ENCODE measurements at places on chromosomes 2 and 18.

GRCh38 chr2:33104052-33104623, 157.4 kb downstream of the LTBP1 start:
- no peak for DNase-seq

DNA sequence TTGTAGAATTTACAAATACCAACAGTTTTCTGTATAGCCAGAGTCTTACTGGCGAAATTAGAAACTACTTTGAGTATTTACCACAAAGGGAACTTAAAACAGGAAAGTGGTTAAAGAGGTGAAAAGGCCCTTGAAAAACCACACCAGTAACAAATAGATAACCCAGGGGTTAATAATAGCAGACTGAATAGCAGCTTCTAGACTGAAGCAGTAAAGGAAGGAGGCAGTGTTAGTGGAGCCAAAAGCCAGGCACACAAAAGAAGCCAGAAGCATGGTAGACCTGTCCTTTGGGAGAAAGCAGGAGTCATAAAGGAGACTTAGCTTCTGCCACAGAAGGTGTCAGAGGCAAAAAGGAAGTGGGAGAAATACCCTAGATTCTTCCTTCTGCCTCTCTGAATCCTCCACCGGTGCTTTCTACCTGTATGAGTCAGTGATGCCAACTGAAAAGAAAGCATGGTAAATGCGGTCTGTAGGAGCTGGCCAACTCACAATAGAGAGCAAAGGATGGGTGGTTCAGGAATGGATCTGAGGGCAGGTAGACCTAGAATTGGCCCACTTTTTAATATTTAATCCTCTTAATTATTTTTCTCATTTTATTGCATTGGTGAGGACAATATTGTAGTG, 97.3 kb downstream of the ARL6IP6 start:
- DNase-seq: no peak

DNA sequence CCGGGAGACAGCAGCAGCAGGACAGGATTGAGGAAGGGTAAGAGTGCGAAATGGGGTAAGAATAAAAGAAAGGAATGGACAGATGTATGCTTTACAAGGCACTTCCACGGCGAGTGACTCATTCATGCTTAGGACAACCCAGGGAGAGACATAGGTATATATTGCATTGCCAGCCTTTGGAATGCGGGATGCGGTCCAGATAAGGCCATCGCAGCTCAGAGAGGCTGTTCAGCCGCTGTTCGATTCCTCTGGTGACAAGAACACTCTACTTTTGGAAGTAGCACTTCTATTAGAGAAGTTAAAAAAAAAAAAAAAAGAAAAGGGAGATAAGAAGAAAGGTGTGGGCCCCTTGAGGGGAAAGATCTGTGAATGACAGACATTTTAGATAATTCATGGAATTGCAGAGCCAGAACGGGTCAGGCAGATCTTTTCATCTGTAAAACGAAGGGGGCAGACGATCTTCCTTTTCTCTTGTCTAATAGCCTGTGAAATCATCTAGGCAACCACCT, 819 bp upstream of the NCOA1 start:
- DNase-seq: no peak

- no peak for DNase-seq
Observed at GRCh38 chr2:223196331-223196730, 144.3 kb downstream of the KCNE4 start.

GRCh38 chr2:50746526-50746925, 285.4 kb downstream of the NRXN1 start:
- no peak for DNase-seq

GRCh38 chr2:183536714-183537113, 412.5 kb downstream of the NUP35 start:
- no peak for DNase-seq

GRCh38 chr2:133303150-133303549, 265.1 kb downstream of the NCKAP5 start:
- DNase-seq: no peak

GRCh38 chr2:232798187-232798586, 21.8 kb upstream of the KCNJ13 start:
- DNase-seq: no peak

DNA sequence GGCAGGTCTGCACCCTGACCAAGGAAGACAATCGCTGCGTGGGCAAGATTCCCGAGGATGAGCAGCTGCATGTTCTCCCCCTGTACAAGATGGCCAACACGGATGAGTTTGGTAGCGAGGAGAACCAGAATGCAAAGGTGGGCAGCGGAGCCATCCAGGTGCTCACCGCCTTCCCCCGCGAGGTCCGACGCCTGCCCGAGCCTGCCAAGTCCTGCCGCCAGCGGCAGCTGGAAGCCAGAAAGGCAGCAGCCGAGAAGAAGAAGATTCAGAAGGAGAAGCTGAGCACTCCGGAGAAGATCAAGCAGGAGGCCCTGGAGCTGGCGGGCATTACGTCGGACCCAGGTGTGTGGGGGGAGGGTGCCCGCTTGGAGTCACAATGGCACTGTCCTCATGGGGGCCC, 48.4 kb downstream of the BOLA3 start:
- DNase-seq: no peak

GRCh38 chr2:239079671-239080294, 231.9 kb downstream of the TWIST2 start:
- DNase-seq: no peak

DNA sequence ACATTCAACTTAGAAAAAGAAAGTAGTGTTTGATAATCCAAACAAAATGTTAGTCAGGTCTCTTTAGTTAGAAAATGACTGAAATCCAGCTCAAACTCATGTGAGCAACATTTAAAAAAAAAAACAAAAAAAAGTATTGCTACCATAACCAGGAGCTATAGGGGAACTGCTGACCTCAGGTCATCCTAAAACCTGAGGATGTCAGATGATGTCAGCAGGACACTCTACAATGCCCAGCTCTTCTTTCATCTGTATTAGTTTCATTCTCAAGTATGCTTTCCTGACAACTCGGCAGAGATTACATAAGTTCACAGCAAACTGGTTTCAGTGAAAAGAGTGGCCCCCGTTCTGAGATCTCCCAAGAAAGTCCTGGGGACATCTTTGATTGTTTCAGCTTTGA, 4.2 kb upstream of the ESCO1 start:
- DNase-seq: no peak

DNA sequence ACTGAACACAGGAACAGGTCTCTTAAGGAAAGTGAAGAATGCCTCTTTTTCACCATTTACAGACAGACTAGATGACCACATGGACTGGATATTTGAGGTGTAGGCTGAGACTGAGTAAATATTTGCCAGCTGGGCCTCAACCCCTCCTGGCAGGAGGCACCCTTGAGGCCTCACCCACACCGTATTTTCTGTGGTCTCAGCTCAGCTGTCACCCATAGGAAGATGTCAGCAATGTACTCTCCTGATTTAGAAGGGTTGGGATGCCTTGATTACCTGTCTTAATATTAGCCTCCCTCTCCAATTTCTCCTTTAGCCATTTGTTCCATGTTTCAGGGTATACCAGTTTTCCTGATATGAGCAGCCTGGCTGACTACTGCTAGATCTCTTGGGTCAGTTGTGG, 20.3 kb downstream of the ADCYAP1 start:
- no peak for DNase-seq

- no peak for DNase-seq
Observed at GRCh38 chr2:44777036-44777435, 164.5 kb upstream of the SIX3 start.

DNA sequence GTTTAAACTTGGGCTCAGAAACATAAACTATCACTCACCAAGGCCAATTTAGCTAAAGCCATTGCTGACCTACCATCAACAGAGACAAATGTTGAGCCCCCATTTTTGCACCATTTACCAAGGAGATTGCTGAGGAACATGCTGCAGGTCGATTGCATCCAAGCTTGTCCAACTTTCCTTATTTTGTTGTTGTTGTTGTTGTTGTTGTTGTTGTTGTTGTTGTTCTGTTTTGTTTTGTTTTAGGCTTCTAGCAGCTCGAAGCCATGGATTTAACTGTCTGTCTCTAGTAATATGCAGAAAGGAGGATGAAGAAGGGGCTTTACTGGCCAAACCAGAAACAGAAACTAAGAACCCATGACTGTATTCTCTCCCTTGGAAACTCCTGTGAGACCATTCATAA, 571.5 kb downstream of the IRS1 start:
- DNase-seq: no peak

DNA sequence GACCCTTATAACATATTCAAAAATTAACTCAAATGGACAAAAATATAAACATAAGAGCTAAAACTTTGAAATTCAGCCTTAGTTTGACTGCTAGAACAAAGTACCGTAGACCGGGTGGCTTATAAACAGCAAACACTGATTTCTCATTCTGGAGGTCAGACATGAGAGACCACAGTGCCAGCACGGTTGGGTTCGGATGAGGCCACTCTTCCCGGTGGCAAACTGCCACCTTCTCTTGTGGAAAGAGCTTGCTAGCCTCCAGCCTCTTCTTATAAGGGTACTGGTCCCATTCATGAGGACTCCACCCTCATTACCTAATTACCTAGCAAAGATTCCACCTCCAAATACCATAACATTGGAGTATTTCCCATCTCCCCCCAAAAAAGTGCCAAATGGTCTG, 91.3 kb downstream of the FAM210A start:
- no peak for DNase-seq

DNA sequence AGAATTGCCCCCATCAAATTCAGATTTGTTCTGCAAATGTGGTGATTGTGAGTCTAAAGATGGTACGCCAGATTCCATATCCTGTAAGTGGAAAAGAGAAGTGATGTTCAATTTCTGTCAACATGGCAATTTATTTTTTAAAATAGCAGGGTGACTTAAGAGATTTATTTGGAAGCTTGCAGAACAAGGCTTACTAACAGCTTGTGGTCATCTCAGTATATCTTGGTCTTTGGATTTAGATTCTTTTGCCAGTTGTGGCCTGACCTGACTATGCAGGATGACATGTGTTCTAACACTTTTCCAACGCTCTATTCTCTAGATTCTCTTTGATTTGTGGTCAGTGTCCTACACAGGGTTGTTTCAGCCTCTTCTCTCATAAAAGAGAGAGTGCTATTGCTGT, 74.4 kb downstream of the MAP3K20 start:
- DNase-seq: no peak

DNA sequence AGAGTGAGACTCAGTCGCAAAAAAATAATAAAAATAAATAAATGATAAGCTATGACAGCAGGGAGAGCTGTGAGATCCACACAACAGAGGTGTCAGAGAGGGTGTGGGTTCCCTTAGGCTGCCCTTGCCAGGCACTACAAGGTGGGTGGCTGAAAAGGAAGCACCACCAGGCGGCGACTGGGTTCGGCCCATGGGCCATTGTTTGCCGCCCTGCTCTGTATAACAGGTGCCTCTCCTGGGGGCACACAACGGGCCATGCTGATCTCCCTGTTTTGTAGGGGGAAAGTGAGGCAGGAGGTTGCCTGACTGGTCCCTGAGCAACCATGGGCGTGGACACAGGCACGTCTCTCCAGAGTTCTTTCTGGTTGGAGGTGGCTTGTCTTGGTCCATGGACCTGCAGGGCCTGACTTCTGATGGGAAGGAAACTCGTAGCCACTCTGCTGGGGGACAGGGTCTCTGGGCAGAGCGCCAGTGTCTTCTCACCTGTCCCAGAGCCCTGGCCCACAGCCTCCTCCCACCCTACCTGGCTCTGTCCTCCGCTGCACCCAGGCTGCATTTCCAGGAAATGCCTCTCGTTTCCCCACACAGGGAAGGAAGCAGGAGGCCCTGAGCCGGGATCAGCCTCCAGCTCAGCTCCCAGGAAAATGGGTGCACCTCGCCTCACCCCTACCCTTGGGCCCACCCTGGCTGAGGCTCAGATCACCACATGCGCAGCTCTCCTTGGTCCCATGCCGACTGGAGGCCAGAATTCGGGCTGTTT, 109.6 kb upstream of the ODC1 start:
- no peak for DNase-seq

DNA sequence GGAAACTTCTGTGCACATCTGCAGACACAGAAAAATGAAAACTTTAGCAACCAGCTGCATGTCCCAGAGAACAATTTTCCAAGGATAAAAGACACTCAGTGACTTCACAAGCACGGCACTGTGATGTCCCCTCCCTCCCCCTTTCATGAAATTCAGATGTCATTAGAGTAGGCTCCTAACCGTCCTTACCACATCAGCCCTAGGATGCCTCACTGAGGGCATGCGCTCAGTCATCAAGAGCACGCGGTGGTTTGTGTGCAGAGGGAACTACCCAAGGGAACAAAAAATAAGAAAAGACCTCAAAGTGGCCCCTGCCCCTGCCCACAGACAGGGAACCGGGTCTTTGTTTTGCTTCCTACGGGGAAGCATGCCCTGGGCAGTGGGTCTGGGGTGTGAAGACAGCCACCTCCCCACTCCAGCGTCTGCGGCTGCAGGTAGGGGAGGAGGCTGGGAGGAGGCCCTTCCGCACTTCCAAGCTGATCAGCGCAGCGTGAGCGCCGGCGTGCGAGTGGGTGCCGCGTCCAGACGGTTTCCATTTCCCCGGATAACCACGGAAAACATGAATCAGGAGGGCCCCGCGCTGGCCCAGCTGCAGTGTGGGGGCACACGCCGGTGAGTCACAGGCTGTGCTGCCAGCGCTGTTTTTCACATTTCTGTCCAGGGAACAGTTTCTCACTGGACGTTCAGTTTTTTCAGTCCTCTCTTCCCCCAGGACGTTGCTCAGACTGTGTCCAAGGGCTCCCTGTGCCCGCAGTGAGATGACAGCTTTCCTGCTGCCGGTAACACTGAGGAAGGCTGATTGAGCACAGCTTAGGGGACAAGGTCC, 70.6 kb downstream of the COPS8 start:
- peak; percentile 74 for DNase-seq

GRCh38 chr2:230842473-230842872, 22.3 kb upstream of the ITM2C start:
- no peak for DNase-seq

DNA sequence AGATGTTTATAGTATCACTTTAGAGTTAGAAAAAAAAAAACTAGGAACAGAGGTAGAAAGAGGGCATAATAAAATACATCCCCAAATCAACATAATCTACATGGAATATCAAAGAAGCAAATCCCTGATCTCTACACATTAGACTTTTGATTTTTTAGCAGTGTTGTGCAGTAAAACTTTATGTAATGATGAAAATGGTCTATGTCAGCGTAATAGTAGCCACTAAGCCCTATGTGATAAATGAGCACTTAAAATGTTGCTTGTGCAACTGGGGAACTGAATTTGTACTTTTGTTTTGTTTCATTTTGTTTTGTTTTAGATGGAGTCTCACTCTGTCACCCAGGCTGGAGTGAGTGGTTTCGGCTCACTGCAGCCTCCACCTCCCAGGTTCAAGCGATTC, 36.3 kb downstream of the LNPK start:
- DNase-seq: no peak

DNA sequence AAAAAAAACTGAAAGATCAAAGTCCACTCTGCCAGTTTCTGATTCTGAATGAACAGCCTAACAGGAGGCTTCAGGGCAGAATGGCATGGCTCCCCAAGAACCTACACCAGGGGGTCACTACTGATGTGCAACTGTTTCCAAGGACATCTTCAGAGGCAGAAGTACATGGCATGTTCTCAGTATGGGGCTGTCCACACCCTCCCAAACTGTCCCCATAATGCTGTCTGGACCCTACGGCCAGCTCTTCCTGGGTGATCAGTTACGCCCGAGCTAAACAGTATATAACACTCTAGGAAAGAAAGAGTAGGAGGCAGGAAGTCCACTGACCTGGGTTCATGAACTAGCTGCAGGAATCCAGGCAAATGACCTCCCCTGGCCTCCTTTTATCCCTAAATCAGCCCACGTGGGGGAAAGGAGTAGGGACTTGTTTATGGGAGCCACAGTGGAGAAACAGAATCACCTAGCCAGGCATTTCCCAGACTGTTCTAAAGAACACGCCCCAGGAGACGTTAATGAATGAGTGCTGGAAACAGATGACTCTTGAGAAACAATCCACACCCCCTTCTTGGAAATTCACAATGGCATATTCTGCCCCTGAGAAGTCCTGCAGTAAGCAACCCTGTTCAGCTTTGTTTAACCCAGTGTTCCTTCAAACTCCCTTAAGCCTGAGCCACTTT, 2.5 kb downstream of the TMBIM1 start:
- DNase-seq: no peak

GRCh38 chr2:150909090-150909489, 352.6 kb downstream of the RBM43 start:
- no peak for DNase-seq
